Melanocyte of skin (primary cell): ENCODE measurements at places on chromosomes 5 and 9. TPM values are rescaled to one million over a fixed set of nuclear protein-coding genes. Genes with fewer than 3 reads are reported as not detected.

The SPATA6L gene
- total RNA-seq = under 0.01 and 0.46 TPM in 2 replicates

The IL33 gene
- 0.36 and 0.69 TPM in 2 replicates for total RNA-seq

The DNAH5 gene
- under 0.01 TPM in 1 of 2 replicates, not detected in the other for total RNA-seq

The GNA14 gene
- not detected in 2 replicates for total RNA-seq

The PCDHB14 gene
- total RNA-seq = under 0.01 TPM in 2 replicates

The GARIN3 gene
- total RNA-seq = not detected in 2 replicates

The KIF4B gene
- under 0.01 TPM in 1 of 2 replicates, not detected in the other for total RNA-seq

The SURF6 gene
- total RNA-seq = 5.9 and 9.5 TPM in 2 replicates

The MEIKIN gene
- not detected in 2 replicates for total RNA-seq

The SH3RF2 gene
- under 0.01 and 0.15 TPM in 2 replicates for total RNA-seq

The NIPSNAP3A gene
- total RNA-seq = 31.0 and 35.5 TPM in 2 replicates

The SLCO6A1 gene
- not detected in 2 replicates for total RNA-seq

The NRG2 gene
- 2.7 and 3.9 TPM in 2 replicates for total RNA-seq

The CNTNAP3 gene
- 1.2 TPM in 1 of 2 replicates, not detected in the other for total RNA-seq

The INSL4 gene
- total RNA-seq = 0.31 TPM in 1 of 2 replicates, not detected in the other

The ARAP3 gene
- 8.6 and 10.3 TPM in 2 replicates for total RNA-seq

The MELK gene
- 60.3 and 64.6 TPM in 2 replicates for total RNA-seq

The PCDHA9 gene
- total RNA-seq = under 0.01 TPM in 1 of 2 replicates, not detected in the other

The IL4 gene
- total RNA-seq = not detected in 2 replicates

The CD72 gene
- 1.0 and 1.5 TPM in 2 replicates for total RNA-seq

The AGXT2 gene
- not detected in 2 replicates for total RNA-seq

The PCDHA3 gene
- total RNA-seq = under 0.01 TPM in 1 of 2 replicates, not detected in the other

The SEMA5A gene
- total RNA-seq = 29.9 and 90.9 TPM in 2 replicates

The PCDH1 gene
- 0.34 and 0.73 TPM in 2 replicates for total RNA-seq

The MPDZ gene
- total RNA-seq = 35.3 and 49.0 TPM in 2 replicates

The NTNG2 gene
- total RNA-seq = 4.5 and 5.8 TPM in 2 replicates

The IL3 gene
- not detected in 2 replicates for total RNA-seq

The CARTPT gene
- total RNA-seq = not detected in 2 replicates

The ARID3C gene
- under 0.01 TPM in 1 of 2 replicates, not detected in the other for total RNA-seq

The TEK gene
- total RNA-seq = under 0.01 TPM in 1 of 2 replicates, not detected in the other

The RETREG1 gene
- total RNA-seq = 12.3 and 16.0 TPM in 2 replicates

The CDH10 gene
- total RNA-seq = not detected in 2 replicates

The PTPRD gene
- 0.36 TPM in 1 of 2 replicates, not detected in the other for total RNA-seq

The SUSD1 gene
- total RNA-seq = 9.8 and 10.0 TPM in 2 replicates

The C5orf52 gene
- total RNA-seq = not detected in 2 replicates

The ENHO gene
- total RNA-seq = 0.31 and 0.67 TPM in 2 replicates

The FAM169A gene
- total RNA-seq = 2.1 and 2.2 TPM in 2 replicates

The ZFP2 gene
- 0.15 and 0.33 TPM in 2 replicates for total RNA-seq

The SEMA4D gene
- total RNA-seq = not detected in 2 replicates

The B4GALT7 gene
- total RNA-seq = 17.6 and 25.1 TPM in 2 replicates

The F2RL1 gene
- 0.15 and 0.33 TPM in 2 replicates for total RNA-seq

The FST gene
- 0.62 and 0.67 TPM in 2 replicates for total RNA-seq

The MARCOL gene
- total RNA-seq = not detected in 2 replicates

The SPINK4 gene
- total RNA-seq = not detected in 2 replicates

The TOPORS gene
- total RNA-seq = 25.1 and 34.2 TPM in 2 replicates

The C9orf50 gene
- total RNA-seq = 0.36 TPM in 1 of 2 replicates, not detected in the other

The PCDHB4 gene
- total RNA-seq = not detected in 2 replicates

The SLC34A1 gene
- total RNA-seq = 0.69 TPM in 1 of 2 replicates, not detected in the other

The PPP3R2 gene
- total RNA-seq = not detected in 2 replicates

The HBEGF gene
- total RNA-seq = 5.1 and 5.7 TPM in 2 replicates

The PCDHA1 gene
- total RNA-seq = under 0.01 TPM in 1 of 2 replicates, not detected in the other

The BTNL3 gene
- total RNA-seq = not detected in 2 replicates

The ENTREP1 gene
- total RNA-seq = 3.7 and 5.9 TPM in 2 replicates

The C7 gene
- not detected in 2 replicates for total RNA-seq

The ZDHHC11B gene
- total RNA-seq = 0.34 and 2.9 TPM in 2 replicates
